ENCODE measurements at places on chromosomes 12 and 14.

- no peak for DNase-seq
Measured at GRCh38 chr14:72855913-72856312, 38.0 kb downstream of the DPF3 start.

GRCh38 chr14:64971943-64972791, at the start of gene RAB15:
TSS of gene RAB15 (minus strand) at chr14:64972336. CDS start at chr14:64972076, 260 bp downstream.
- no peak for DNase-seq

GRCh38 chr12:129841251-129841650, 62.6 kb downstream of the TMEM132D start:
- no peak for DNase-seq

GRCh38 chr12:90449611-90450010, 505.4 kb downstream of the CCER1 start:
- DNase-seq = no peak

- DNase-seq = no peak
Measured at GRCh38 chr14:22268875-22269274, 320.1 kb downstream of the DAD1 start.

- no peak for DNase-seq
Measured at GRCh38 chr14:105368910-105369652, 29.3 kb upstream of the TEX22 start.

GRCh38 chr12:114391088-114391487, 14.9 kb downstream of the TBX5 start:
- no peak for DNase-seq

- no peak for DNase-seq
Measured at GRCh38 chr12:130633771-130634170, 82.3 kb downstream of the RIMBP2 start.

DNA sequence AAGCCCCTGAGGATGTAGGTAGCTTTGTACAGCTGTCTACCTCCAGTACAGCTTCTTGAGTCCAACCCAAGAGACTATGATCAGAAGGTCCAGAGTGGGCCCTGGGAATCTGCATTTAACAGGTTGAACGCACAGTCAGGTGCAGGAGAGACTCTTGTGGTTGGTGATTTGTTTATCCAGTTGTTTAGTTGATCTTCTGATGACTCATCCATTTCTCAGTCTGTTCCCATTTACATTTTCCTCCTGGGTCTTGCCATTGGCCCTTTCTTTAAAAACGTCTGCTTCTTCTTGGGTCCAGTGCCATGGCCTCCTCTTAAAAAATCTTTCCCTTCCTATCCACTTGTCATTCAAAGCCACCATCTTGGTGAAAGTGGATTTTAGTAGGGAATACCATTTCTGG, 734.2 kb downstream of the MED13L start:
- DNase-seq = no peak

GRCh38 chr12:69052613-69053408, 119.8 kb upstream of the CPM start:
- DNase-seq = no peak
